Cardiac septum (tissue), 1 donor: ENCODE measurements at places on chromosomes 7 and 10. TPM values are rescaled to one million over a fixed set of nuclear protein-coding genes. Genes with fewer than 3 reads are reported as not detected.
A peak's percentile ranks its signal among the peaks of the same experiment; 100 is the strongest.

- peak; percentile 70 for DNase-seq
These were observed 111.3 kb downstream of the PTPN20 start for GRCh38 chr10:47022311-47023131.

DNA sequence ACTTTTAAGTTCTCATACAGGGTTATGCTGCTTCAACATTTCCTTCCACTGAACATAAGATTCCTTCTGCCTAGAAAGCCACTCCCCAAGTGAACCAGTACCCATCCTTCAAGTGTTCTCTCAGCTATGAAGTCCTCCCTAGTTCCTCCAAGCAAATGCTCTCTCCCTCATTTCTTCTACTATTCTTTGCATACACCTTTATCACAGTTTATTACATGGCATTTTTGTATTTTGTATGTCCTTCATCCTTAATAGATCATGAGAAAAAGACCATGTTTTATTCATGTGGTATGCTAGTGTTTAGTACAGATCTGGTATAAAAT, 1.9 kb downstream of the SYPL1 start:
- no peak for DNase-seq

DNA sequence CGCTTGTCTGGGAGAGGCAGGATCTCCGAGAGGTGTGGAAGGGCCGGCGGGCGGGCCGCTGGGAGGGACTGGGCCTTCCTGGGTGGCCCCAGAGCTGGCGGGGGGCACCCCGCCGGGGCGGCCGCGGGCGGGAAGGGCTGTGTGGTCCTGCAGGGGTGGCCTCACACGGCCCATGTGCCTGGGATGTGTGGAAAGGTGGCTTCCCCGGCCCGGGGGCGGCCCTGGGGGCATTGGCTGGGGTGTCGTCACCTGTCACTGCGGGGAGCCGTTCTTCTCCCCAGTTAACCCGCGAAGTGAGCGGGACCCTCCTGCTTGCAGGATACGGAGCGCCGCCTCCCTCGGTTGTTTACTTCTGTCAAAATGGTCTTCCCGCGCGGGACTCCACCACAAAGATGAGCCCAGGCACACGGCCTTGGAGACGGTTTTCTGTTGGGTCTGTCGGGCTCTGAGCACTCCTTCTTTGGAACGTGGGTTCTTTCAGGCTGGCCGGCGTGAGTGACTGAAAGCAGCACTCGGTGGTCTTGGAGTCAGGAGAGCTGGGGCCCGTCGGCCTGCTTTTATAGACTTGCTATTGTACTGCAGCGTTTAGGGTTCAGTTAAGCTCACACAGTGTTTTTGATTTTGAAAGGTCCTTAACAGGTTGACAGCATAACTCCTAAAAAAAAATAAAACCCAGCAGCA, 700 bp downstream of the SMC3 start:
- DNase-seq: peak; percentile 78

GRCh38 chr10:66284621-66285020, 641.2 kb upstream of the LRRTM3 start:
- no peak for DNase-seq

DNA sequence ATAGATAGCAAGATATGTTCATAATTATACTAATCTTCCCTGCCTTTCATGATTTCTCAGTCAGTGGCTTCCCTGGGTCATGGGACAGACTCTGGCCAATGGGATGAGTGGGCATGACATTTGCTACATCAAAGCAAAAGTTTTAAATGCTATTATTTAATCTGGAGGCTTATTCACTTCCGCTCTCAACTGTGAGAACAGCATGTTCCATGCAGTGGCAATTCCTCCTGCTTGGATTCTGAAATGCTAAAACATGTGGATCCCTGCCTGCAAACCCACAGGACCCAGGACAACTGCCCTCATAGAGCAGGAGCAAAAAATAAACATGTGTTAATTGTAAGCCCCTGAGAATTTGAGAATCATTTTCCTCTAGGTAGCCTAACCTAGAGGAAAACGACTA, 1412.4 kb upstream of the CELF2 start:
- no peak for DNase-seq

The AKR1C8 gene
- 0.86 TPM for total RNA-seq

DNA sequence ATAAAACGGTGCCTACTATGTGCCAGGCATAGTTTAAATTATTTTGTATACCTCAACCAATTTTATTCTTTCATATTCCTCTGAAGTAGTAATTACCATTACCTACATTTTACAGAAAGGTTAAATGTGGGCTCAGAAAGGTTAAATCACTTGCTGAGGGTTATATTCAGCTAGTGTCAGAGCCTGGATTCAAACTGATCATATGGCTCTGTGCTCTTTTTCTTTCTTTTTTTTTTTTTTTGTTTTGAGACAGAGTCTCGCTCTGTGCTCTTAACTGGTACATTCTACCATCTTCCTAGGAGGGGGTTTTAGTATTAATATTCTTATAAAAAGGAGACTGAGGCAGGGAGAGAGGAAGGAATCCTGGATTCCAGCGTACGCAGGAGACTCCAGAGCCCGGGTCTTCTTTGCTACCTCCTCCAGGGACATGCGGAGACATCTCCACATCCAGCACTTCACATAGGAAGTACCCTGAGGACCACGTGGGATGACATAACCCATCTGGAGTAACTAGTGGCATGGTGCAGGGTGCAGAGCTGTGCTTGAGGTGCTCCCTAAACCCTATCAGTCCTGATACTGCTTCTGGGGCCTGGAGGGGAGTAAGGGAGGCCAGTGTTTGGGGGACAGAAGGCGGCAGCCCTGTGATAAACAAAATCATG, 29.6 kb upstream of the ATXN7L1 start:
- DNase-seq: no peak

The CALD1 gene
- total RNA-seq: 237 TPM

- no peak for DNase-seq
These were observed 131.4 kb upstream of the ODAD2 start for GRCh38 chr10:28130267-28130666.
